Keratinocyte (primary cell): ENCODE measurements at places on chromosomes 11 and 22.
A peak's percentile ranks its signal among the peaks of the same experiment; 100 is the strongest.

GRCh38 chr22:23237201-23237798, 57.0 kb downstream of the BCR start:
- H3K27me3 ChIP-seq = no peaks in the 10 kb centered on the region
- H3K36me3 ChIP-seq = peaks cover 1% of the 10 kb centered on the region
- no peak overlapping the region for H3K4me3 ChIP-seq
- peaks cover 18% of the 10 kb centered on the region for H3K4me1 ChIP-seq
- H3K27ac ChIP-seq = no peak overlapping the region
- DNase-seq = no peak

GRCh38 chr22:35866651-35867050, 149.0 kb downstream of the APOL5 start:
- no peak for DNase-seq
- peaks cover 15% of the 10 kb centered on the region for H3K4me1 ChIP-seq
- no peak overlapping the region for H3K4me3 ChIP-seq
- H3K27ac ChIP-seq = no peak overlapping the region

DNA sequence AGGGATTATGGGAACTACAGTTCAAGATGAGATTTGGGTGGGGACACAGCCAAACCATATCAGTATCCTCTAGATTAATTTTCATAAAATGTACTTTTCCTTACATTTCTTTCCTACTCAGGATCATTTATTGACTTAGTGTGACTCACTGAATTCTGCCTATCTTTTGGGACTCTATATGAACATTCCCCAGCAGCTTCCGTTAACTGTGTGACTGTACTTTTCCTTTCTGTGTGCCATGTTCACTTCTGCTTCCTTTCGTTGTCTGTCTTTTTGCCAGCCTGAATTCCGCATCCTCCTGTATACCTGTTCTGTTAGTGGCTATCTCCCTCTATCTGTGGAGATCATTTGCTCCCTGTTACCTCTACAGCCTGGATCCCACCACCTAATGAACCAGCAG, 48.8 kb downstream of the SPECC1L start:
- H3K4me3 ChIP-seq = no peak overlapping the region
- DNase-seq = no peak
- H3K27me3 ChIP-seq = no peaks in the 10 kb centered on the region
- no peak overlapping the region for H3K27ac ChIP-seq
- peaks cover 15% of the 10 kb centered on the region for H3K36me3 ChIP-seq

DNA sequence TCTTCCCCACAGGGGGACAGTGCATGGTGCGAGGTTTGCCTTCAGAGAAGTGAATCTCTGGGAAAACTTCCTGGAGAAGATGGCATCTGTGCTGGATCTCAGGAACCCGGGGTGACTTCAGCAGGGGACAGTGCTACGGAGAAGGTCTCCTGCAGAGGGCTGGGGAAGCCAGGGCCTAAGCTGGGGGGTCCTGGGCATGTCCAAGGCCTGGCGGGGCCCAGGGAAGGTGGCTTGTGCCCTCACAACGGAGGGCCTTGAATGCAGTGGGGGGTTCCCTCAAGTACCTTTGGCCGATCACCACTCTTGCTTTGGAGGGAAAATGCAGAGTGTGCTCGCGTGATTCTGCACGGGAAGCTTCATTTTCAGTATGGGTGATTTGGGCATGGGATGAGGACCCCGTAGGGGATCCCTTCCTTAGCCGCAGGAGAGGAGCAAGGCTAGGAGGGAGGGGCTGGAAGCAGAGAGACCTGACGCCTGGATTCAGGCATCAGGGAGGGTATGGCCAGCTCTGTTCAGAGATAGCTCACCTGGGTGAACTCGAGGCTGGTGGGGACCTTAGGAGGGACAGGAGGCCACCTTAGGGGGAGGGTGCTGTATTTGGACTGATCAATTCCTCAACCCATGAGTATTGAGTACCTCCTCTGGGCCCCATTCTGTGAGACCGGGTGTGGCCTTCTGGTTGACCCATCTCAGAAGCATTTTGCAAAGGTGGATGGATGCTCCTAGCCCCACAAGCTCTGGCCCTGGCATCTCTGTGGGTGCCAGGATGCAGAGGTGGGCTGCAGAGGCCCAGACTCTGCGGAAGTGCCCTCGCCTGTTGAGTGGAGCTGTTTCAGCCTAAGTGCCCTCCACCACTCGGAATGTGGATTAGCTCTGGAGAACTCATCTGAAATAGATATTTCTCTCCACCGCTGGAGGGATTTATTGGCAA, 529.4 kb downstream of the TBC1D22A start:
- H3K4me1 ChIP-seq = no peaks in the 10 kb centered on the region
- H3K27ac ChIP-seq = no peak overlapping the region
- no peaks in the 10 kb centered on the region for H3K27me3 ChIP-seq
- H3K36me3 ChIP-seq = no peaks in the 10 kb centered on the region
- no peak for DNase-seq

DNA sequence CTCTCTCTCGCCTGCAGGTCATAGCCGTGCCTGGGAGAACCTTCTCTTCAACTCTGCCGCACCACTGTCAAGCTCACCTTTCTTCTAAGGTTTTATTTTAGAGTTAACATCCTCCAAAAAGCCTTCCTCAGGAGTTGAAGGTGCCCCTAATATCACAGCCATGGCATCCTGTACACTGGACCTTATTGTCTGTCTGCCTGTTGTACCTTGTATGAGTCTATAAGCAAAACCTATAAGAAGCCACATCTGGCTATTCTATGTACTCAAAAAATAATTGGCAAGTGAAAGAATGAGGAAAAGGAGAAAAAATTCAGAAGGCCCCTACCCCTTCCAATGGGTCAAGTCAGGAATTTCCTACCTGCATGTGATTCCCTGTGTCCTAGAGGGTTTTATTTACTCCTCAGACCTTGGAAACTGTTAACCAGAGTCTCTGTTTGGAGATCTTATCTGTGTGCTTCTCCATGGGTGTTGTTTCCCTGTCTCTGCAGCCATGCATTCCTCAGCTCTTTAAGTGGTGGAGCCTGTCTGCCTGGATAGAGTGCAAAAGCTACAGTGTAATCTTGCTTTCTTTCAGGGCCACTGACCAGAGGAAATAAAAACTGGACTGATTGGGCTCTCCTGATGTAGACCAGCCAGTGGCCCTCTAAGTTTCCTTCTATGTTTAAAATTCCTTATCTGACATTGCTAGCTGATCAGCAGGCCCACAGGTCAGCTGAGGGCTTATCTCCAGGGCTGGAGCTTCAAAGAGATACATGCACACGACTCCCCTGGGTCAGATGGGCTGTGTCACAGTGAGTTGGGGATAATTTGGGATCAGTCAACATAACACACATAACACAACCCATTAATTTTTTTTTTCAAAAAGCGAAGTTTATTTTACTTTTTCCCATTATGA, 37.6 kb upstream of the TMEM135 start:
- H3K4me3 ChIP-seq = no peak overlapping the region
- no peak for DNase-seq
- no peak overlapping the region for H3K27ac ChIP-seq
- no peaks in the 10 kb centered on the region for H3K36me3 ChIP-seq
- no peaks in the 10 kb centered on the region for H3K4me1 ChIP-seq

- H3K4me1 ChIP-seq = peaks cover 7% of the 10 kb centered on the region
- H3K4me3 ChIP-seq = no peak overlapping the region
- no peak for DNase-seq
- no peaks in the 10 kb centered on the region for H3K36me3 ChIP-seq
Observed at GRCh38 chr11:67167091-67167490, 48.0 kb downstream of the KDM2A start.

GRCh38 chr11:62542750-62543567, 3.6 kb downstream of the AHNAK start:
- no peak for DNase-seq
- H3K27ac ChIP-seq = peak overlapping the region; percentile 94
- H3K4me3 ChIP-seq = peak overlapping the region; percentile 100
- peaks cover 60% of the 10 kb centered on the region for H3K4me1 ChIP-seq
- H3K36me3 ChIP-seq = peaks cover 33% of the 10 kb centered on the region

GRCh38 chr11:9160166-9160565, 68.8 kb upstream of the SCUBE2 start:
- H3K27ac ChIP-seq = no peak overlapping the region
- H3K4me3 ChIP-seq = no peak overlapping the region
- DNase-seq = no peak
- no peaks in the 10 kb centered on the region for H3K27me3 ChIP-seq
- peaks cover 4% of the 10 kb centered on the region for H3K4me1 ChIP-seq

DNA sequence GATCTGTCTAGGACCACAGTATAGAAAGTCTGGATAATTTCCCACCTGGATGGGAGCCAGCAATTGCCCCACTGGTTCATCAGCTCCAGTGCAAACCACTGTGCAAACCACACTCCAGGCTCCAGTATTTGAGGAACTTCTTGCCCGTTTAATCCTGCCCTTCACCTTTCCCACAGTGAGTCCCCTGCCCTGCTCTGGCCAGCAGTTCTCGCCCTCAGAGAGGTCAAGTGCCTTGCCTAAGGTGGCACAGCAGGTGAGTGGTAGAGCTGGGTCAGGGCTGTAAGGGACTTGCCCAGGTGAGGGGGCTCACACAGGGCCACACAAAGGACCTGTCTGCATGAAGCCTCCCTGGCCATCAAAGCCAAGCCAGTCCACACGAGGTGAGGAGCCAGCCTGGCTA, 24.1 kb downstream of the MS4A10 start:
- DNase-seq = no peak
- no peak overlapping the region for H3K27ac ChIP-seq
- no peak overlapping the region for H3K4me3 ChIP-seq

DNA sequence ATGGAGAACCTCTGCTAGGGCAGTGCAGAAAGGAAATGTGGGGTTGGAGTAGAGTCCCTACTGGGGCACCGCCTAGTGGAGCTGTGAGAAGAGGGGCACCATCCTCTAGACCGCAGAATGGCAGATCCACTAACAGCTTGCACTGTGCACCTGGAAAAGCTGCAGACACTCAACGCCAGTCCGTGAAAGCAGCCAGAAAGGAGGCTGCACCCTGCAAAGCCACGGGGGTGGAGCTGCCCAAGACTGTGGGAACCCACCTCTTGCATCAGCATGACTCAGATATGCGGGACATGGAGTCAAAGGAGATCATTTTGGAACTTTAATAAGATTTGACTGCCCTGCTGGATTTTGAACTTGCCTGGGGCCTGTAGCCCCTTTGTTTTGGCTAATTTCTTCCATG, 8.7 kb downstream of the TSKU start:
- DNase-seq = no peak
- peaks cover 67% of the 10 kb centered on the region for H3K4me1 ChIP-seq
- peak overlapping the region; percentile 46 for H3K27ac ChIP-seq
- H3K36me3 ChIP-seq = peaks cover 22% of the 10 kb centered on the region

DNA sequence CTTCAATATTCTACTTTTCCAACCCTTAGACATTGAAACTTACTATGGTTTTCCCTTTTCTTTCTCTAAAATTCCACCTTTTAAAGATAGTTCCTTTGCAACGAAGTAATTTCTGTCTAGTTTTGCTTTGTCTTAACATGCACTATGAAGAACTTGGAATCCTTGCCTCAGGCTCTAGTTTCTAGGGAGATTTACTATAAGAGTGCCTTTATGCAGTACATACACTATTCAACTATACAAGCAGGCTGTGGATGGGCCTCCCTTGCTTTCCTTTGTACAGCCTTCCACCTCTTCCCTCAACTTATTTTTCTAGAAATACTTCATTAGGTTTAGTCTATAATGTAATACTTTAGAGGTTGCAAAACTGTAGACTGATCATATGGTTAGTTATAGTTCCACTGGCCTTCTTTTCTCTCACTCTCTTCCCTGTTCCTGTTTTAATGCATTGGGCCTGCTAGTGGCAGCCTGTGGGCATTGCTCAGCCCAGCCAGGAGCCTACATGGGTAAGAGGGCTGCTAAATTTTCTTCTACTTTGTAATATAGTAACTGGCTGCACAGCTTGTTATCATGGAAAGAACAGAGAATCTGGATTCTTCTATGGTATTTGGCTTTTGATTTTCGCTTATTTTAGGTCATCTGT, 100.2 kb downstream of the C11orf87 start:
- H3K36me3 ChIP-seq = no peaks in the 10 kb centered on the region
- H3K27ac ChIP-seq = no peak overlapping the region
- H3K4me1 ChIP-seq = peaks cover 10% of the 10 kb centered on the region
- H3K27me3 ChIP-seq = no peaks in the 10 kb centered on the region
- DNase-seq = no peak
- no peak overlapping the region for H3K4me3 ChIP-seq

GRCh38 chr22:27329131-27329850, 472.3 kb downstream of the MN1 start:
- no peaks in the 10 kb centered on the region for H3K4me1 ChIP-seq
- H3K27ac ChIP-seq = no peak overlapping the region

DNA sequence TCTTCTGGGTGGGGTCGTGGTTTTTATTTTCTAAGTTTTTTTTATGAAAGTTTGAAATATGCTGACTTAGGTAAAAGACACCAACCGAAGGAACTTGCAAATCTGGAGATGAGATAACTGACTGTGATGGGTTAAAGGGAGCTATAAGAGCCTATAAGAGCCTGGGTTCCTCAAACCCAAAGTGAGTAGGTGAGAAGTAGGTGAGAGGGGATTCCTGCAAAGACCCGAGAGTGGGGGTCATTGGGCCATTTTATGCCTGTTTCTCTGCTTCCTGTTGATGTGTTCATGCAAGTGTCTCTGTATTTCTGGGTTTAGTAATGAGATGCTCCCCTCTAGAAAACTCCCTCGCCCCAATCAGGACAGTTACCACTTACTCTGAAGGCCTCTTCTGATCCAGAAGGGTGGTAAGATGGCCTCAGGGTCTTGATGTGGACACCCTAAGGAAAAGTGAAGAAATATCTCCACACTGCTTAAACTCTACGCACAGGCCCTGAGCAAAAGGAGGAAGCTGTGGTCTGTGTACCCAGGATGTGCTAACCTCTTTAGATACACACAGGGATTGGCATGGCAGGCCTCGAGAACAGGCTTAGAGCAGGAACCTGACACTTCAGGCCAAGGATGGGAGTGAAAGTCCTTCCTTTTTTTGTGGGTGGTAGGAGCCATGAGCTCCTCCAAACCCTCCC, 1.8 kb downstream of the FLI1 start:
- H3K4me3 ChIP-seq = no peak overlapping the region
- no peak for DNase-seq
- H3K27ac ChIP-seq = no peak overlapping the region
- H3K36me3 ChIP-seq = no peaks in the 10 kb centered on the region
- peaks cover 3% of the 10 kb centered on the region for H3K4me1 ChIP-seq

DNA sequence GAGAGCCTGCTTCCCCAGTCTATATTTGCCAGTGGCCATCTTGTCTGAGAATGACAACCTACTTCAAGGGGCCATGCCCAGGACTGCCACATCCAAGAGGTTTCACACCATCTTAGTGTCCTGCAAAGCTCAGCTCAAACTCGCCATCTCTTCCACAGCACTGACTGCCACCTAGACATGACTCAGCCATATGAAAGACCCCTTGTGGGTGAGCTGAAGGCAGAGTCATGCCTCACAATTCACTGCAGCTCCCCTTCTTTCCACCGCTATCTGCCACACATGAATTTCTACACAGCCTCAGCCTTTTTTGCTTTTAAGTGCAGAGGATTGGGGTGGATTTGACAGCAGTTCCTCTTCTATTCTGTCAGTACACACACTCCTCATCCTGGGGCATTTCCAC, 127.5 kb downstream of the GALNT18 start:
- H3K27me3 ChIP-seq = no peaks in the 10 kb centered on the region
- no peaks in the 10 kb centered on the region for H3K36me3 ChIP-seq
- no peaks in the 10 kb centered on the region for H3K4me1 ChIP-seq
- no peak for DNase-seq
- no peak overlapping the region for H3K27ac ChIP-seq

- peaks cover 3% of the 10 kb centered on the region for H3K36me3 ChIP-seq
- peak overlapping the region; percentile 92 for H3K4me3 ChIP-seq
Observed at GRCh38 chr22:18023509-18024275, 669 bp downstream of the MICAL3 start.

- H3K36me3 ChIP-seq = no peaks in the 10 kb centered on the region
- no peak overlapping the region for H3K4me3 ChIP-seq
- H3K27me3 ChIP-seq = no peaks in the 10 kb centered on the region
- H3K27ac ChIP-seq = peak overlapping the region; percentile 76
- H3K4me1 ChIP-seq = peaks cover 26% of the 10 kb centered on the region
- DNase-seq = no peak
Observed at GRCh38 chr11:77244277-77245027, 57.0 kb downstream of the GDPD4 start.
